ENCODE measurements at places on chromosomes 3 and 15.

DNA sequence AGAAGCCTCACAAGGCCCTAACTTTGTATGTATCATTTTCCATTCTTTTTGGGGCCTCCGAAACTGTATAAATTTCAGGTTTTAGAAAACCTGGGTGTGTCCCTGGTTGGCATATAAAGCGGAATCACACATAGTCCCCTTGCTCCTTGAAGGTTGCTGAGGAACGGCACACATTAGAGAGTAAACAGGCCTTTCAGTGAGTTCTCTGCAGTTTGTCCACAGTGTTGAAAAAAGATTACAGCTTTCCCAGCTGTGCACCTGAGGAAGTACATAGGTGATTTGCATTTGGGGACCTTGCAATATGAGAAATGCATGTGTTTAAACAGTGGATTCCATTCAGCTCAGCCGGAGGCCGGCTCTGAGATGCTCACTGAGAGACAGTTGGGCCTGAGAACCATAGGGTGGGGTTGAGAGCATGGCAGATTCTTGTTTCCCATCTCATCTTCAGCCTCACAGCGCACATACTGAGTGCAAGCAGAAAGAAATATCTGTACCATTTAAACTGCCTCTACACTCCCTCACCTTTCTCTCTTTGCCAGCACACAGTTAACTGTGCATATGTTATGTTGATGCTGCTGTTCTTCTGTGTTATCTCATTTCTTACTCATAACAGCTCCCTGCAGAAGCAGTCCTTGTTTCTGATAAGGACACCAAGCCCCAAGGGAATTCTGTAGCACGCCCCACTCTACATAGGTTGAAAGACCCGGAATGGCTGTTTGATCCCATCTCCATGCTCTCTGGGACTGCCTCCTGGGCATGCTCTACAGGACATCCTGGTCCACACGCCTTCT lies 60.4 kb downstream of the BOC start:
- DNase-seq, result no peak

GRCh38 chr3:99817047-99817436 lies 620 bp upstream of the CMSS1 start:
- DNase-seq, result no peak

DNA sequence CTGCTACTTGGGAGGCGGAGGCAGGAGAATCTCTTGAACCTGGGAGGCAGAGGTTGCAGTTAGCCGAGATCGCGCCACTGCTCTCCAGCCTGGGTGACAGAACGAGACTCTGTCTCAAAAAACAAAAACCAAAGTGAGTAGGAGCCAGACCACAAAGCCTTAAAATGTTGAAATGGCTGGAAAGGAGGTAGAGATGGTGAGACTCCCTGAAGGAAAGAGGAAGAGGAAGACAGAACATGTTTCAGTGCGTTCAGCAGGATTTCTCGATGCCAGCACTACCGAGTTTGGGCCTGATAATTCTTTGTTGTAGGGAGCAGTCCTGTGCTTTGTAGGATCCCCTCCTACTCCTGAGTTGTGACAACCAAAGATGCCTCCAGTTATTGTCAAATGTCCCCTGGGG lies 189.9 kb downstream of the AKAP13 start:
- no peak for DNase-seq

DNA sequence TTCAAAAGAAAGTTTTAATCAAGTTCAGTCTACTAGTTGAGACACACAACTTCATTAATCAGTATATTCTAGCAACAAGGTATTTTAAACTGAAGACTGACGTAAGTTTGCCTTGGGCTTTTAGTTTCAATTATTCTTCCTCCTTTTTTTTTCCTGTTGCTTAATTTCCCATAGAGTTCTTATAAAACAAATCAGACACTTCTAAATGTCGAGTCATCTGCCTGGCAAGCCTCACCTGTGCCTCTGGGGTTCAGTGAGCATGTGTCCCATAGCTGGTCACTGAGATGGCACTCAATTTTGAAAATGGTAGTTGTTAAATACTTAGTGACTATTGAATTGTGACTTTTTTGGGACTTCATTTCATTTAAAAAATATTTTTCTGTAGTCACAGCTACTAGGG lies 27.4 kb downstream of the NKIRAS1 start:
- no peak for DNase-seq

- DNase-seq, result no peak
Measured at GRCh38 chr15:93771196-93772030, 459.9 kb upstream of the MCTP2 start.

DNA sequence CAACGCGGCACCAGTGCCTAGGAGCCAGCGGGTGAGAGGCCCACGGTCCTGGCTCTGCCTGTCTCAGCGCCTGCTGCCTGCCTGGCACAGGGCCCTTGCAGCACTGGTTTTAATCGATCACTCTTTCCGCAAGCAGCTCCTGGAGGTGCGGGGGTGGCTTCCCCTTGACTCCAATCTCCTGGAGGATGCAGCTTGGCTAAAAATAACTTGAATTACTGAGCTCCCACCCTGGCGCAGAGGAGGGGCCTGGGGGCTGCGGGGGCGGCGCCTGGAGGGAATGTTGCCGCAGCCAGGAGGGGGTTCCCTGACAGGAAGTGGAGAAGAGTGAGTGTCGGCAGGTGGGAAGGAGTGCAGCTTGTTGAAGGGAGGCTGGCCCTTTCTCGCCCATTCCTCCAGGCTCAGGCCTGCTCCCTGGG lies 9.9 kb upstream of the RPL29 start:
- DNase-seq, result no peak

GRCh38 chr3:64563751-64564150 lies 124.0 kb downstream of the ADAMTS9 start:
- no peak for DNase-seq

- DNase-seq, result no peak
Measured at GRCh38 chr15:66228807-66229735, 24.5 kb downstream of the MEGF11 start.

GRCh38 chr3:168085491-168086119 lies 10.1 kb downstream of the GOLIM4 start:
- DNase-seq, result no peak

- DNase-seq, result no peak
Measured at GRCh38 chr3:19487386-19487785, 339.1 kb downstream of the KCNH8 start.

- no peak for DNase-seq
Measured at GRCh38 chr15:41866263-41866703, 27.6 kb downstream of the SPTBN5 start.

DNA sequence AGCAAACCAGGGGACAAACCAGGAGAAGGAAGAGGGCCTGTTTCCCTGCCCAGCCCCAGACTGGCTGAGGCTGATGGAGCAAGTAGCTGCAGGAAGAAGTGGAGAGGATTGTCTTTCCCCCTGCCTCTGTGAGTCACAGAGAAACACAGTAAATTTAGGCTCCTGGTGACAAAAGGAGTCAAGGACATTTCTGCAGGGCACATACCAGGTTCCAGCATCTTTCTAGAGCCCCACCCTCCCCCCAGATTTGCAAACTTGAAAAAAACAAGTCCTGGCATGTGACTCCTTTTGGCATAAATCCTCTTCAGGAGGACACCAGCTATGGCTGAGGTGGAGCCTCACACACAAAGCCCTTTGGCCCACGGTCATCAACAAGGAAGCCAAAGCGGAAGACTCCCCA lies 17.8 kb downstream of the PLD1 start:
- DNase-seq, result no peak

DNA sequence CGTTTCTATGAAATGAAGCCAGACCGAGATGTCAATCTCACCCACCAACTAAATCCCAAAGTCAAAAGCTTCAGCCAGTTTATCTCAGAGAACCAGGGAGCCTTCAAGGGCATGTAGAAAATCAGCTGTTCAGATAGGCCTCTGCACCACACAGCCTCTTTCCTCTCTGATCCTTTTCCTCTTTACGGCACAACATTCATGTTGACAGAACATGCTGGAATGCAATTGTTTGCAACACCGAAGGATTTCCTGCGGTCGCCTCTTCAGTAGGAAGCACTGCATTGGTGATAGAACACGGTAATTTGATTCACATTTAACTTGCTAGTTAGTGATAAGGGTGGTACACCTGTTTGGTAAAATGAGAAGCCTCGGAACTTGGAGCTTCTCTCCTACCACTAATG lies 41.9 kb upstream of the TRA2B start:
- no peak for DNase-seq

Measured in Jurkat, Clone E6-1 (cell line).